ENCODE measurements at places on chromosomes 3 and 15. TPM values are rescaled to one million over a fixed set of nuclear protein-coding genes. Genes with fewer than 3 reads are reported as not detected.

GRCh38 chr3:133994166-133994890 lies 35.4 kb downstream of the SLCO2A1 start:
- no peak for DNase-seq

DNA sequence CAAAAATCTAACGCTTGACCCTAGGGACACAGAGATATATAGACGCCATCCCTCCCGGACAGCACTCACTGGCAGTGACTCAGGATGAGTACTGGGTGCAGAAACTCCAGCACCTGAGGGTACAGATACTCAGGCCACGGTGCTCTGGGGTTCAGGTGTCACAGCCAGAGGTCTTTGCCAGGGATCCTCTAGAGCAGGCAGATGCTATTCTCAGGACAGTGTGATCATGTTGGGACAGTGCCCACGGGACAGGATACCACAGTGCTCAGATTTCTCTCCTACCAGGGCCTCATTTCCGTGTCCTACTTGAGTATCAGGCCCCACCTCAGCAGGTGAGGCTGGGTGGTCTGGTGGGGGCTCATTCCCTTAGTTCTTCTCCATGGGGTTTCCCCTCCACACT lies 34.4 kb downstream of the HOMER2 start:
- no peak for DNase-seq

- DNase-seq: no peak
These were observed 12.5 kb upstream of the MAP6D1 start for GRCh38 chr3:183837894-183838293.

- DNase-seq: no peak
These were observed 141.5 kb downstream of the PLOD2 start for GRCh38 chr3:146019508-146019907.

GOLGA6A gene
- polyA plus RNA-seq: 0.08 TPM

DNA sequence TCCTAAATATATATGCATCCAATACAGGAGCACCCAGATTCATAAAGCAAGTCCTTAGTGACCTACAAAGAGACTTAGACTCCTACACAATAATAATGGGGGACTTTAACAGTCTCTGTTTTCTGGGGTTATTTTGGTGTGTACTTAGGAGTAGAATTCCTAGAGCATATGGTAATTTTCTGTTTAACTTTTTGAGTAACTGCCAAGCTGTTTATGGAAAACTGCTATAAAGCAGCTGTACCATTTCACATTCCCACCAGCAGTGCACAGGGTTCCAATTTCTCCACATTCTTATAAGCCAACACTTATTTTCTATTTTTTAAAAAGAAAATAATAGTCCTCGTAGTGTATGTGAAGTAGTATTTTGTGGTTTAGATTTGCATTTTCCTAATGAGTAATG lies 68.9 kb downstream of the DOCK3 start:
- no peak for DNase-seq

DNA sequence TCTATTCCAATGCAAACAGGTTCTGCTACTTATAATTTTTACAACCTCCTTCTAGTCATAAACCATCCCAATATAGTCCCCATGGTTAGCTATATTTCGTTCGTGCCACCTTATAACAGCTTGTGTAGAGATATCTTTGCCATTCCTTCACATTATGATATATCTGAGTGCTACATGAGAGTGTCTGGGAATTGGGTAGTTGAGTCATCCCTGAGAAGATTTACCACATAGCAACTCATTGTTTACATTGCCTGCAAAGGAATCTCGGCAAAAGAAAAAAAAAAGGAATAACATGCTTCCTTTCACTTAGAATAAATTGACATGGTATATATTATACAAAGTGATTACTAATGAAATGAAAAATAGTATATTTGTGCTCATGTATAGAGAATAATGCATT lies 86.0 kb upstream of the VGLL3 start:
- DNase-seq: no peak

- DNase-seq: no peak
These were observed 42.0 kb downstream of the RORA start for GRCh38 chr15:61186905-61187741.

DNA sequence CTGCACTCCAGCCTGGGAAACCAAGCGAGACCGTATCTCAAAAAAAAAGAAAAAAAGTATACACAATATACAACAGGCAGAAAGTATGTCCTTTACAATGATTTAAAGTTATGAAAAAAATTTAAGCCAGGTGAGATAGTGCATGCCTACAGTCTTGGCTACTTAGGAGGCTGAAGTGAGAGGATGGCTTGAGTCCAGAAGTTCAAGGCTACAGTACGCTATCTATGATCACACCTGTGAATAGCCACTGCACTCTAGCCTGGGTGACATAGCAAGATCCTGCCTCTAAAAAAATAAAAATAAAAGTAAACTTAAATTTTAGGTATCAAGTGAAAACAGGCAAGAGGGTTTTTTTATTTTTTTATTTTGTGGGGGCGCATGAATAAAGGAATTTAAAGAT lies 3.1 kb upstream of the KNSTRN start:
- DNase-seq: no peak

DNA sequence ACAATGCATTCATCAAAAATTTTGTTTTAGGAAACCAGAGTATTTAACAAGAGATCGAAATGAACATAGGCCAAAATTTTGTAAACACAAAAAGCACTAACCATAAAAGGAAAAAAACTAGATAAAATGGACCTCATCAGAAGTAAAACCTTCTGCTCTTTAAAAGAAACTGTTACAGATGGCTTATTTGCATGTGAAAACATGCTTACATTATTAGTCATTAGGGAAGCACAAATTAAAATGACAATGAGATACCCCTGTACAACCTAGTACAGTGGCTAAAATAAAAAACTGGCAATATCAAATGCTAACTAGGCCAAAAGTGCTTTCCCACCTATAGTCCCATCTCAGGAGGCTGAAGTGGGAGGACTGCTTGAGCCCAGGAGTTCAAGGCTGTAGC lies 19.3 kb downstream of the UBR1 start:
- DNase-seq: no peak

DNA sequence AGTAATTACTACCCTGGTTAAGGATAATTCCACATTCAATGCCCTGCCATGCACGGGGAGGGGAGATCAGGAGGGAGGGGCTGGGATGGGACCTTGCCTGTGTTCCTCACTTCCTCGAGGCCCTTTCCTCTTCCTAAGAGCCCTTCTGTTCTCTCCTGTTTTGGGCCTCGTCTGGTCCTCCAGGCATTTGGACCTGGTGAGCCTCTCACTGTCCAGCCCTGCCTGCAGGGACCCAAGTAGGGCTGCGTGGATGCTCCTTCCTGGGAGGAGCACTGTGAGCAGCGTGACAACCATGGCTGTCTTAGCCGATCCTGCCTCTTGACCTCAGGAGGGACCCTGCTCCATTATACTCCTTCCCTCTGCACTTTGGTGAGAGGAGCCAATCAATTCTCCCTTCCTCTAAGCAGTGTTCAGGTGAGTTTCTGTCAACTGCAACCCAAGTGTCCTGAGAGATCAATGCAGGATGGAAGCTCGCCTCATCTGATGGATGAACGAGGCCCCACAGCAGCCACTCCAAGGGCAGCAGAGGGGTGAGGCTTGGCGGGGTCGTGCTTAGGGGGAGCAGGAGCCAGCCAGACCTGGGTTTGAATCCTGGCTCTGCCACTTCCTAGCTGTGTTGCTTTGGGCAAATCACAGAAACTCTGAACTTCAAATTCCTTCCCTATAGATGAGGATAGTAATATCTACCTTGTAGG lies 92.5 kb downstream of the IQSEC1 start:
- DNase-seq: no peak

GRCh38 chr3:153855772-153856171 lies 265.4 kb upstream of the ARHGEF26 start:
- DNase-seq: no peak

RTP4 gene
- 0.25 TPM for polyA plus RNA-seq

DNA sequence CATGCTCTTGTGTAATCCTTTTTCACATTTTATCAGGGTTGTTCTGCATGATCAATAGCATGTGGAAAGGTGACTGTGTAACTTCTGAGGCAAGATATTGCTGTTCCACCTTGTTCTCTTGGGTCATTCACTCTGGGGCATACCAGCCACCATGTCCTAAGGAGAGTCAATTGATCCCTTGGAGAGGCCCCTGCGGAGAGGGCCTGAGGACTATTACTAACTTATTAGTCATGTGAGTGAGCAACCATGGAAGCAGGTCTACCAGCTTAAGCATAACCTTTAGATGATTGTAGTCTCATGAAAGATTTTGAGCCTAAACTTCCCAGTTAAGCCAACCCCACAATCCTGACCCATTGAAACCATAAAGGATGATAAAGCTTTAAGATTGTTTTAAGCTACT lies 22.0 kb upstream of the COL6A5 start:
- no peak for DNase-seq

DNA sequence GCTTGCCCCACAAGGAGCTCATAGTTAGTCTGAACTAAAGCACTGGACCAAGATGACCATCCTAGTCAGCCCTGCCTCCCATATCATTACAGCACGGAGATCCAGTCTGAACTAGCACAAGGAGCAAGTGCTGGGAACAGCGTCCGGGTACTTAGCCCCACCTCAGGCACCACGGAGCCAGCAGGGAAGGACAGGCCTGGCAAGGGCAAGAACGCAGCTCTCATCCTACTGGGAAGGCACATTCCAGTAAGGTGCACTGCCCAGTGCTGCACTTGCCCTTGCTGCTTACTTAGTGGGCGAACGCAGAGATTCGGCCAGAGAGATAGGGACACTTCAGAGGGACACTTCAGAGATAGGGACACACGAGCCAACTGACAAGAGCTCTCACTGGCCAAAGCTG lies 27.6 kb downstream of the SEC61A1 start:
- no peak for DNase-seq

DNA sequence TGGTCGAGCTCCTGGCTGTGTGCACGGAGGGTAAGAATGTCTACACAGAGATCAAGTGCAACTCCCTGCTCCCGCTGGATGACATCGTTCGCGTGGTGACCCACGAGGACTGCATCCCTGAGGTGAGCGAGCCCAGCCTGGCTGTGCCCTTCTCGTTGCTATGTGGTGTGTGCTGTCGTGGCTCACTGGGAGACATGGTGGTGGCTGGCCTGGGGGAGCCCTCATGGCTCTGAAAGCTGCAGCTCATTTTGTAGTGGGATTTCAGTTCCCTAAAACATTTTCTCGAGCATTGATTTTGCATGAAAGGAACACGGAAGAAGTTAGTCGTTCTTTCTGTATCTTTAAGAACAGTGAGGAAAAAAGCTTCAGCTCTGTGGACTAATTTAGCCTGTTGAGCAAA lies 200.5 kb downstream of the ITPR1 start:
- DNase-seq: no peak

- peak; percentile 71 for DNase-seq
These were observed 9.3 kb downstream of the COLQ start for GRCh38 chr3:15512166-15512565.

DNA sequence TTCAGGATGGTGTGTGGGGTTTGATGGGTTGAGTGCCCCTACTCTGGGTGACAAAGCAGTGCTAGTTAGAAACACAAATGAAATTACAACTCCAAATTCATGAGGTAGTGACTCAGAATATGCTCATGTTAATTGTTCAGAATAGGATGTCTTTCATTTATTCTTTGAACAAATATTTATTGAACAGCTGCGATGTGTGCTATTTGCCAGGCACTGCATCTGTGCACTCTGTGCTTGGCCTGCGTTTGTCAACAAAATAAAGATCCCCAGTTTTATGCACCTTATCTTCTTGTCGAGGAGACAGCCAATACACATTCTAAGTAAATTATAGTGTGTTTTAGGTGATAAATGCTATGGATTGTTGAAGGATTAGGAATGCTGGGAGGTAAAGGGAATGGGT lies 27.3 kb downstream of the MED12L start:
- no peak for DNase-seq

GRCh38 chr3:113707835-113708234 lies 11.4 kb upstream of the USF3 start:
- no peak for DNase-seq

DNA sequence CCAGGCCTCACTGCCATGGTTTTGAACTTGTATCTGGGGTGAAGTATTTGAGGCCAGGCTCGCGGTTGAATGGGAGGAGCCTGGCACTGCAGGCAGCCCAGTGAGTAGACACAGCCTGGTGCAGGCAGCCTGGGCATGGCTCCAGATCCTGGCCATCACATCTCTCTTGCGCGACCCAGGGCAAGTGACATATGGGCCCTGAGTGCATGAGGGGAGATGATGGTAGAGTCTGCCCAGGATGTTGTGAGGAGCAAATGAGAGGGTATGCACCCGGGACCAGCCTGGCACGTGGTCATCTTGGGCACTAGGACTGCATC lies 103.5 kb downstream of the TBC1D2B start:
- DNase-seq: no peak

- DNase-seq: no peak
These were observed 969 bp upstream of the DNAJC19 start for GRCh38 chr3:180990505-180990904.

BFSP2 gene
- polyA plus RNA-seq: not detected

DOCK3 gene
- polyA plus RNA-seq: 0.14 TPM

- no peak for DNase-seq
These were observed 3.0 kb downstream of the MRPS22 start for GRCh38 chr3:139346771-139347170.

DNA sequence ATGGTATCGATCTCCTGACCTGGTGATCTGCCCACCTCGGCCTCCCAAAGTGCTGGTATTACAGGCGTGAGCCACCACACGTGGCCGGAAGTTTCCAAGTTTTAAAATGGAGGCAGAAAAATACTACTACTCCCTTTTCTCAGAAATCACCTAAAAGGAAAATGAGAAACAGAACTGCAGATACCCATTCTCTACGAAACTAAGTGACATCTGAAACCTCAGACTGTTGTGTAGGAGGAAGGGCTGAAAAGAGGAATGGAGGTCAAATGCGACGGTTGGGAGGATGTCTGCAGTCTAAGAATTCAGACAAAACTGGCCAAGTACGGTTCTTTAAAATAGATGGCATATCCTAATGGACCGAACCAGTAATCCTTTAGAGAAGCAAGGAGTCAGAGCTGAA lies 24.1 kb downstream of the WDR48 start:
- DNase-seq: no peak

GRCh38 chr3:189516039-189516438 lies 115.2 kb upstream of the TP63 start:
- DNase-seq: no peak

DNA sequence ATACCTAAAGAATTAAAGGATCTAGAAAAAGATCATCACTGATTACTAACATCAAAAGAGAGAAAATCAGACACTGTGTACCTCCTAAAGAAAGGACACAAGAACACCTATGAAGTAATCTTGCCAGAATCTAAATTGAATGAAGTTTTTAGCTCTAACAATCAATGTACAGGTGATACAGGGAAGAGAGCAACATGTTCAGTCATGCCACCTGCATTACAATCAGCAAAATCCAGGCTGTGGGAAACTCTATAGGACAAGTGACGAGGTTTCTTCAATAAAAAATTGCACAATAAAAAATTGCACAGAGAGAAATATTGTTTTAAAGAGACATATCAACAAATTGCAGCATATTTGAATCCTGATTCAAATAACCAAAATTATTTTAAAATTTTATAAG lies 93.3 kb downstream of the SEMA5B start:
- DNase-seq: no peak

DNA sequence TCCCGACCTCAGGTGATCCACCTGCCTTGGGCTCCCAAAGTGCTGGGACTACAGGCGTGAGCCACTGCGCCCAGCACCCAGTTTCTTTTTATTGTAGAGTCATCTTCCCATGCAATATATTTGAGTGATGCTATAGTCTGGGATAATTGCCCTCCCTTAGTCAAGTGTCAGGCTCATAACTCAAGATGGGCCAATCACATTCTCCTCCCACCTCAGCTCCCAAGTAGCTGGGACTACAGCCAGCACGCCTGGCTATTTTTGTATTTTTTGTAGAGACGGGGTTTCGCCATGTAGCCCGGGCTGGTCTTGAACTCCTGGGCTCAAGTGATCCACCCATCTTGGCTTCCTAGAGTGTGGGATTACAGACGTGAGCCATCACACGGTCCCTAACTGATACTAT lies 15.2 kb upstream of the PTPN9 start:
- DNase-seq: no peak

SST gene
- not detected for polyA plus RNA-seq
